ENCODE measurements at places on chromosomes 7 and 10.

DNA sequence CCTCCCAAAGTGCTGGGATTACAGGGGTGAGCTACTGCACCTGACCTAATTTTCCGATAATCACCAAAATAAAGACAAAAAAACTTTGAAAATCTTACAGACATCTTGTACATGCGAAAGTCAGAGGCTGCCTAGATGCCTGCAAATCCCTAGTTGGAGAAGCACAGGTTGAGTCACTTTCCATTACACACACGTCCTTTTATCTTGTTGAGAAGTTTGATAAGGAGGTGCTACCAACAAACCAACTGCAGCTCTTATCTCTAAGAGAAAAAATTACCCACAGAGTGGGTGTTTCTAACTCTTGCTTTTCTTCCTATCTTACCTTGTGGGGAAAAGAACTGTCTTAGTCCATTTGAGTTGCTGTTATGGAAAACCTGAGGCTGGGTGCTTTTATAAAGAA, 589.8 kb downstream of the GALNT17 start:
- DNase-seq: no peak

GRCh38 chr10:20299034-20299736, 483.0 kb downstream of the PLXDC2 start:
- DNase-seq: no peak

DNA sequence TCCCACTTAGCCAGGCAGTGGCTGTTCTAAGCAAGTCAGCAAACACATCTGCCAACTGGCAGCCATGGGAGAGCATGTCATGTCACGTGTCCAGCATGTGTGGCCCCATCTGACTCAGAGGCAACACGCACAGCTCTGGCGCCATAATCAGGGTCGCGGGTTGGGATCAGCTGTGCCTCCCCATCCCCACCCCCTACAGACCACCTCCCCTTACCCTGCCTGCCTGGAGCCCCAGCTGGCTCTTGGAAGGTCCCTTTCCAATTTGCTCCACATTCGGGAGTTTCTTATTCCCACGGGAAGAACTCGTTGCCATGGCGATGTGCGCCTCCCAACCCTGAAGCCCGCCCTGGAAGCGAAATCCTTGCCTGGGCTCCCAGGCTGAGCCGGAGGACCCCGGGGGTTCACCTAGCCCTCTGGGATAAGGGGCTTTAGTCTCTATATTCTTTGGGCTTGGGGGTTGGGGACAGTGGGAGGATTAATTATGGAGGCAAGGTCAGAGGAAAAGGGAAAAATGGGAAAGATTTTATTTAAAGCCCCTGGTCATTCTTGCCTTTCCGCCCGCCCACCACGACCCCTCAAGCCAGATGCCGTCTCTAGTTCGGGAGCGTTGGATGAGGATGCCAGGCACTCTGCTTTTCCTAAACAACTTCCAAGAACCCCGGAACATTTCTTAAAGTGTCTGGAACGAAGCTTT, 283.7 kb downstream of the ZEB1 start:
- DNase-seq: peak; percentile 74

DNA sequence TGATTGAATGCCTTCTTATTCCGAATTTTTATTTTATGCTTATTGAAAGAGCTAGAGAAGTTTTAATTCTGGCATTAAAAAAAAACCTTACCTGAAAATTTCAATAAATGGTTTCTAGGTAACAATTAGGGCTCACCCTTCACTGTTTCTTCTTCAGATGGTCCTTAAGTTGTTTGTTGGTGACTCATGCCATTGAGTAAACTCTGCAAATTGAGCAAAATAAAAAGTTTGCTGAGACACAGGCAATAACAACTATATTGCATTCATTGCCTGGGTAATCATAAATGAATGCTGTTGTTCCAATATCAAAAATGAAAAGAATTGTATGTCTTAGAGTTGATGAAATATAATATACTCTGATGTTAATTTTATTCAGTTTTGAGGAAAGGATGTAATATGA, 300.3 kb downstream of the CDK14 start:
- no peak for DNase-seq

GRCh38 chr10:63595072-63595471, 73.9 kb downstream of the REEP3 start:
- no peak for DNase-seq

- no peak for DNase-seq
These were observed 31.0 kb upstream of the ELFN1 start for GRCh38 chr7:1639071-1639470.

GRCh38 chr10:16646181-16647059, 124.7 kb upstream of the C1QL3 start:
- DNase-seq: no peak

DNA sequence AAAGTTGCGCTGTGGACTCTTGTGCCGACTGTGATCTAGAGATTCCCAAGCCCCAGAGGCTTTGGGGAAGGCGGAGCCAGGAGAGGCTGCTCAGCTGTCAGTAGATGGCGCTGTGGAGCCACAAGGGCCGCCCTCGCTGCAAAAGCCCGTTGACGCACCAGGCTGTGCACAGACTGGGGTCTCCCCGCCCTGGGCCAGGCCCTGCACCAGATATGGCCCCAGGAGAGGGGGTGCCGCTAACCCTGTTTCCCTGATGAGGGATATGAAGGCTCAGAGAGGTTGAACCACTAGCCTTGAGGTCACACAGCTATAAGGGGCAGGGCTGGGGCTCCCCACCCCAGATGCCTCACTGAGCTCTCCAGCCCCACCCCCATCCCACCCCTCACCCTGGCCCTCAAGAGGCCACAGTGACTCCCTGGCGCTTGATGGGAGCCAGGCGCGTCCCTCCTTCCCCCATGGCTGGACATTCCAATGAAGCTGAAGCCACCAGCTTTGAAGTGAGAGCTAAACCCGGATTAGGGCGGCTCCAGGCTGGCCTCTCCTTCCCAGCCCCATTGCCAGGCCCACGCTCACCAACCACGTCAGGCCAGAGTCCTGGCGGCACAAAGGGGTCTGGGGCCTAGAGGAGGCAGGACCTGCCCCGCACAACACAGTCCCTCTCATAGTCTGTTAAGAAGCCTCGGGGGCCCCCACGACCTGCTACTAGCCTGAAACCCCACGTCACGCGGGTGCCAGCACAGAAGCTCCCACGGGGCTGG, 26.4 kb downstream of the MYL10 start:
- peak; percentile 60 for DNase-seq

Data from astrocyte of the spinal cord (primary cell).